ENCODE measurements at places on chromosomes 3 and 15.

GRCh38 chr3:29065211-29065785 is 215.6 kb upstream of the RBMS3 start:
- DNase-seq = no peak

DNA sequence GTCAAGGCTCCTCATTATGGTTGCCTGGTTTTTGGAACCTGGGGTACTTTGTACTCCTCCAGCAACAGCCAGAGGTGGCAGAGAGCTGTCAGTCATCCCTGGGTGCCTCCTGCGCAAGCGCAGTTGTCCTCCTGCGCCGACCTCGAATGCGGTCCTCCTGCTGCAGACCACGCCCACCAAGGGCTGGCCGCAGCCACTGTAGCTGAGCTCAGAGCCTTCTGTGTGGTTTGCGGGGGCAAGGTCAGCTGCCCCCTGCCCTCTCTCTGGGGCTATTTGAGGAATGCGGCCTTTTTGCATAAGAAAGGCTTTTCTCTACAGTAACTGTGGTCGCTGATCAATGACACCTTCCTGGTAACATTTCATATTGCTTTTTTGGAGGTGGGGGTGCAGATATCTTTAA is 131.3 kb upstream of the SNRPN start:
- DNase-seq = no peak

DNA sequence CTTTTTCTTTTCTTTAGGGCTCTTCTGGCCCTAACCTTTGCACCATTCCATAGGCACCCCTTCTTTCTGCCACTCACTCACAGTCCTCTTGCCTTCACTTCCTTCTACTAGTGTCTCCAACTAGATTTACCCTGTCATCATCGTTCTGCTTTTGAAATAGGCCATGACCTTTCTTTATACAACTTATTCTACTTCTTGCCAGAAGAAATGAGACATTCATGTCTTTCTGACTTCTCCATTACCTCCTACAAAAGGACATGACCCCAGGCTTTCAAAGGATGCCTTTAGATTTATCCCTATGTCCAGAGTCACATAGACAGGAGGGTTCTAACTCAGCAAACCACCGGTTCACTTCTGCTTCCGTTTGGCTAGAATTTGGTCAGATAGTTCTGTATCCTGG is 336.4 kb upstream of the LRRFIP2 start:
- DNase-seq = no peak

DNA sequence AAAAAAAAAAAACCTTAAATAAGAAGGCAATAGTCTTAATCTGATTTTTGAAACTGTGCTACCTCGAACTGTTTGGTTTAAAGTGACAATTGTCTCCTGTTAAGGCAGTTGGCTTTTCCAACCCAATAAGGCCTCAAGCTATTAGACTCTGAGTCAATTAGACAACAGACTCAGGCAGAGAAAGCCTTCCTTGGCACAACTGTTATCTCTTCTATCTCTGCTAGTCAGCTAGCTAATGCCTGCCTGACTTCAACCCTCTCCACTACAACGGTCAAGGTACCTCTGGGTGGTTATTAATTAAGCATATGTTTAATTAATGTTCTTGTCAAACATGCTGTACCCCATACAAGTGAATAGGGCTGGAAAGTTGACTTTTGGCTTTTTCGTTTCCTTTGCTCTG is 110.2 kb upstream of the NLGN1 start:
- DNase-seq = no peak

DNA sequence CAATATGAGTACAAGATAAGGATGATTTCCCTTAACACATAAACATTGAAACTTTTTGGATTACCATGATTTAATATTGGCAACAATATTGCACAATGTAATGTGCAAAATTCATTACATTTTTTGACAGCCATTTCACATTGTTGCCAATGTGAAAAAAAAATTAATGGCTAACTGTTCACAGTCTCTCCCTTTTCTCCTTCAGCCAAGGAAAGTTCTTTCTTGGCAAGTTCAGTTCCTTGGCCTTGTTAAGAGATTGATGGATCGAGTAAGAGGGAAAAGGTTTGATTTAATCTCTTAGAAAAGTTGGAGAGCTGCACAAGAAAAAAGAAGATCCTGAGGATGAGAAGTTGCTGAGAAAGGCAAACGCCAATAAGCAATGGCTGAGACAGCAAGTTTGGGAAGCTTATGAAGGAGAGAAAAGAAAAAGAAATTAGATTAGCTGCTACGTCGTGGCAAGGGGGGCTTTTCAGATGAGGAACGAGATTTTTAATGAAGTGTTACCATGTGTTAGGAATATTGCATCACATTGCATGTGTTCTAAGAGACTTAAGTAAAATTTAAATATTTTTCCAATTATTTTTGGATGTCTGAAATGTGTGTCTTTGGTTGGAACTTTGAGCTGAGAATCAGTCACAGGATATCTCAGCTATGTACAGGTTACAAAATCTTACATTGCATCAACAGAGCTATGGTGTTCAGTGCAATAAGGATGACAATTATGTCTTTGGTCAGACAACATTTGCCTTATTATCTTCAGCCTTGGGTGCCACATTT is 61.4 kb upstream of the ZNF280D start:
- no peak for DNase-seq

GRCh38 chr15:34794590-34795206 is 651 bp downstream of the ACTC1 start:
- DNase-seq = no peak

DNA sequence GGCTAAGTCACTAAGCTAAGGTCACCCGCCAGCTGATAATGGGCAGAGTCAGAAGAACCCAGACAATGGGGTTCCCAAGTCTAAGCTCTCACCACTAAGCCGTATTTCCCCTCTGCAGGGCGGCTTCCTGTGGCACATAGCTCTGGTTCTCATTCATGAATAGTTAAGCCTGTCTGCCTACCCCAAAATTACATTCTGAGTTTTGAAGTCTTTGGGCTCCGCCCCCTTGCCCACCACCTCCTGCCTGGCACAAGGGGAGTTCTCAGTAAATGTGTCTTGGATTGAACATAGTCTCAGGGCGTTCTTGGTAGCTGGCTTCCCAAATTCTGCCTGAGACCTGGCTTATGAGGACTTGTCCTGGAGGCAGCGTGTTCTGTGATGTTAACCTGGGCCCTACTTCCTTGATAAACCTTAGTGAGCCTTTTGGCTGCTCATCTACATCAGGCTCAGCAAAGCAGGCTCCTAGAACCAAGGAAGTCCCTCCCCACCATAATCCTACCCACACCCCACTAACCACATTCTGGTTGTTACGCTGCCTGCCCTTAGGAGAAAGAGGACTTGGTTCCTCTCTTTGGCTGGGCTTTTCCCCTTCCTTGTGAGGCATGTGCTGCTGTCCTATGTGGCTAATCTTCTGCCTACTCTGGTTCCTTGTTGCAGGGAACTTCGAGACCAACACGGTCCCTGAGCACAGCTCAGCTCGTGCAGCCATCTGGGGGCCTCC is 54.9 kb downstream of the STARD5 start:
- no peak for DNase-seq

- DNase-seq = no peak
Measured at GRCh38 chr15:39336926-39337325, 244.0 kb upstream of the THBS1 start.

GRCh38 chr3:30493911-30494311 is 112.5 kb upstream of the TGFBR2 start:
- DNase-seq = no peak

- DNase-seq = no peak
Measured at GRCh38 chr3:147360646-147361453, 45.5 kb downstream of the ZIC4 start.

- DNase-seq = no peak
Measured at GRCh38 chr15:58525991-58526421, 94.2 kb downstream of the LIPC start.

GRCh38 chr3:64121750-64122311 is 98.5 kb upstream of the PSMD6 start:
- DNase-seq = no peak

GRCh38 chr3:8987645-8988383 is 24.5 kb upstream of the RAD18 start:
- DNase-seq = no peak

GRCh38 chr15:99409097-99409473 is 156.7 kb upstream of the MEF2A start:
- DNase-seq = no peak

- no peak for DNase-seq
Measured at GRCh38 chr15:44094781-44095180, 100.3 kb downstream of the FRMD5 start.

DNA sequence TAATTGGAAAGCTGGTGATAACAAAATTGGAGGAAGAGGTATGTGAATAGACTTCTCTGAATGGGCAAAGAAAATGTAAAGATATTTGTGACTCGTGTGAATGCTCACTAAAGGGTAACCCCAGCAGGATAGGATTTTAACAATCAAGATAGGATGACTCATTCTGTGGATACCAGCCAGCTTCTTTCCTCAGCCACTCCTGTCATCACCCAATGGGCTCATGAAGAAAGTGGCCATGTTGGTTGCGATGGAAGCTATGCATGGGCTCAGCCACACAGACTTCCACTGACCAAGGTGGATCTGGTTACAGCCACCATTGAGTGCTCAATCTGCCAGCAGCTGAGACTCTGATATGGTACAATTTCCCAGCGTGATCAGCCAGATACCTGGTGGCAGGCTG is 40.9 kb downstream of the STRIT1 start:
- DNase-seq = no peak

GRCh38 chr15:48469271-48469670 is 138.0 kb downstream of the DUT start:
- no peak for DNase-seq

- DNase-seq = no peak
Measured at GRCh38 chr15:60835974-60836373, 357.0 kb upstream of the ICE2 start.

DNA sequence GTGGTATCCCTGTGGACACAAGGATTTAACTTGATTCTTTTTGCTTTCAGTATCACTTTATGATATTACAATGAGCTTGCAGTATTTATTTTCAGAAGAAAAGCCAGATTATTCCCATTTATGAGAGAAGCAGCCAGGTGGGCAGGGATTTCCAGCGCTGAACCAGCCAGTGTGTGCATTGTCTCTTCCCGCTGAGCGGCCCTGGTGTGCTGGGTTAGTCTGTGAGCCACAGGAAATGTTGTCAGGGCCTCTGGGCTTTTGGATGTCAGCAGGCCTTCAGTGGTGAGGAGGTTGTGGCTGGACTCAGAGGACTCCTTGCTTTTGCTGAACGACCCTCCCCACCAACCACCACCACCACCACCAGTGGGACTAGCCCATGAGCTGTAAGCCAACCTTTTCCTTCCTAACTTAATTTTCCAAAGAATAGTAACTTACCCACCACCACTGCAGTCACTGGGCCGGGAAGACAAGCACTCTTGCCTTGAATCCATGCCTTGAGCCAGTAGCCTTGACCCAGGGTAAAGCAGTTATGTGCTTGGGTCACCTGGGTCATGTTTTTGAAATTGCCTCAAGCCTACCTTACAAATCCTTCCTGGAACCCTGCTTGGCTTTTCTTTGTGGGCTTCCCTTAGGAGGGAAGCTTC is 33.1 kb downstream of the FLNB start:
- DNase-seq = no peak

GRCh38 chr3:47385007-47385406 is 4.2 kb downstream of the PTPN23 start:
- no peak for DNase-seq

DNA sequence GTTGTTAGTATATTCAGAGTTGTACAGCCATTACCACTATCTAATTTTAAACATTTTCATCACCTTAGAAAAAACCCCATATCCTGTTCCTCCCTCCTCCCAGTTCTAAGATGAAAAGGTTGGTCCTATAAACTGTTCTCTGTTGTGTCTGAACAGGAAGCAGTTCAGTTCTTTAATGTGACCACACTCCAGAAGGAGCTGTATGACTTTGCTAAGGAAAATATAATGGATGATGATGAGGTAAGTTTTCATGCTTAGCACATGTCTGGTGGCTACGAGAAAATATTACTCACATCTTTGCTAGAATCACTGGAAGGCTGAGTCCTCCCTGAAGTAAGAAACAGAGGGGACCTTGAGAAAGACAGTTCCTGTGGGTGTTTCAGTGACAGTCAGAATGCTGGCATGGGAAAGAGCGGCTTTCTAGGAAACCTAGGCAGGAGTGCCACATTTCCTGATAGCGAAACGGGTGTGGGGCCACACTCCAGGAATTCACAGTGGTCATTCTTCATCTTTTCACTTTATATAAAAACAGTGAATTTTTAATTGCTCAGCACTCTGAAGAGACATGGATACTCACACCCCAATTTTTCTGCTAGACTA is 20.3 kb downstream of the CRTAP start:
- no peak for DNase-seq

GRCh38 chr3:4814305-4814903 is 164.8 kb upstream of the BHLHE40 start:
- no peak for DNase-seq

DNA sequence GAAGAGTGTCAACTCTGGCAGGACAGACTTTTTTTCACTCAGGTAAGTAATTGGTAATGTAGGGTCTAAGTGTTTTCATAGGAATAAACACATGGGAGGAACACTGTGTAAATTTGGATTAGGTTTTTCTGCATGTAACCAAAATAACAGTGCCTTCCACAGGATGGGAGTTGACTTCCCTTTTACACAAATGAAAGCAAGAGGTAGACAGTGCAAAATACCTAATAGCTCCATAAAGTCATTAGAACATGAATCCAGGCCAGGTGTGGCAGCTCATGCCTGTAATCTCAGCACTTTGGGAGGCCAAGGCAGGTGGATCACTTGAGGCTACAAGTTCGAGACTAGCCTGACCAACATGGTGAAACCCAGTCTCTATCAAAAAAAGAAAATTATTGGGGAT is 25.5 kb upstream of the MYO1E start:
- DNase-seq = no peak
